ENCODE measurements at places on chromosomes 13 and 19.
A peak's percentile ranks its signal among the peaks of the same experiment; 100 is the strongest.

- no peak overlapping the region for H3K4me3 ChIP-seq
- H3K36me3 ChIP-seq: no peaks in the 10 kb centered on the region
- no peak for DNase-seq
- H3K27ac ChIP-seq: no peak overlapping the region
- H3K4me1 ChIP-seq: no peaks in the 10 kb centered on the region
- H3K27me3 ChIP-seq: no peaks in the 10 kb centered on the region
Measured at GRCh38 chr13:93029536-93029935, 197.1 kb upstream of the GPC6 start.

DNA sequence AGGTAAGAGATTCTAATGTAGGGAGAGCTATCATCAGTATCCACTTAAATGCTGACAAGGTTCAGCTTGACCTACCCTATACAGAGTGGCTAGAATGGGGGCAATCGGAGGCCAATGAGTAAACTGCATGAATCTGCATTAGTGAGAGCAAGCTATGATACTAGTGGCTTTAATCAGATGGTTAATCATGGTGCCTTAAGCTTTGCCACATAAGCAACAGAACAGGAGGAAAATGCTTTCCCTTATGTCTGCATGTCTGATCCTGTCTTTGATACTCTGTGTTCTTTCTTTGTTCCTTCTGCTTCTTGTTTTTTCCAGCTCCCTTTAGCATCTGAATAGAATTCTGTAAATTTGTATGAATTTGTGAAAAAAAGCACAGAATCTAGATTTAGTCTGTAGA lies 91.1 kb downstream of the WDFY2 start:
- no peak overlapping the region for H3K4me3 ChIP-seq
- H3K36me3 ChIP-seq: peaks cover 30% of the 10 kb centered on the region
- peaks cover 17% of the 10 kb centered on the region for H3K4me1 ChIP-seq
- H3K27me3 ChIP-seq: no peaks in the 10 kb centered on the region

DNA sequence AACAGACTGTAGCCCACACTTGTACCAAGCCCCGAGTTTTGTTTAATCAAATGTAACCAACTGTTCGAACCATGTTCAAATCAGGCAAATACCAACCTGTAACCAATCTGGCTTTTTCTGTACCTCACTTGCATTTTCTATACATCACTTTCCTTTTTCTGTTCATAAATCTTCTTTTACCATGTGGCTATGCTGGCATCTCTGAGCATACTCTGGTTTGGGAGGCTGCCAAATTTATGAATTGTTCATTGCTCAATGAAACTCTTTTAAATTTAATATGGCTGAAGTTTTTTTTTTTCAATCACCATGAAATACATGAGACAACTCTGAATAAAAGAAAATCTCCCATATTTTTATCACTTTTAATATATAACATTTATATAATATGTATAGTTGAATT lies 256.1 kb downstream of the SLITRK6 start:
- no peaks in the 10 kb centered on the region for H3K27me3 ChIP-seq
- no peak overlapping the region for H3K4me3 ChIP-seq
- H3K4me1 ChIP-seq: peaks cover 10% of the 10 kb centered on the region
- H3K36me3 ChIP-seq: no peaks in the 10 kb centered on the region

GRCh38 chr13:70117338-70117905 lies 9.2 kb upstream of the KLHL1 start:
- H3K27ac ChIP-seq: no peak overlapping the region
- no peak for DNase-seq
- no peak overlapping the region for H3K4me3 ChIP-seq
- no peaks in the 10 kb centered on the region for H3K4me1 ChIP-seq

- no peaks in the 10 kb centered on the region for H3K36me3 ChIP-seq
- H3K27me3 ChIP-seq: no peaks in the 10 kb centered on the region
- DNase-seq: peak; percentile 0
- peaks cover 9% of the 10 kb centered on the region for H3K4me1 ChIP-seq
Measured at GRCh38 chr13:44768775-44769581, 192.8 kb upstream of the TSC22D1 start.

DNA sequence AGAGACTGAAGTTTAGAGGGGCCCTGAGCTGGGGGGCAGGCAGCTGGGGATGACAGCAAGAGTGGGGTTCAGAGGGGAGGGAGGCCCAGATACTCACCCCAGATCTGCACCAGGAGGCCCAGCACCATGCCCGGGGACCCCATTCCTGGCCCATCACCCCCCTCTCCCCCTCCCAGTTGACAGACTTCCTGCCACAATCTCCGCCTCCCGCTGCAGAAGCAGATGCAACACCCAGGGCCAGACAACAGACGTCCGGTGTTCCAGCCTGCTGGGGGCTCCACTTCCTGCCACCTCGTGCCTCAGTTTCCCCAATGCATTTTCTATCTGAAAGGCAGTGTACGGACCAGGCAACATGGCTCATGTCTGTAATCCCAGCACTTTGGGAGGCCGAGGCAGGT lies at the start of gene TMIGD2:
TSS of gene TMIGD2 (minus strand) at position 147 of the 398 bp plus-strand sequence. CDS start at position 143, 4 bp downstream.
- peaks cover 11% of the 10 kb centered on the region for H3K4me1 ChIP-seq
- no peak for DNase-seq
- no peak within 1 kb of the TSS for H3K4me3 ChIP-seq
- peaks cover 29% of the 10 kb centered on the region for H3K27me3 ChIP-seq
- peaks cover 4% of the 10 kb centered on the region for H3K36me3 ChIP-seq
- H3K27ac ChIP-seq: no peak within 1 kb of the TSS

DNA sequence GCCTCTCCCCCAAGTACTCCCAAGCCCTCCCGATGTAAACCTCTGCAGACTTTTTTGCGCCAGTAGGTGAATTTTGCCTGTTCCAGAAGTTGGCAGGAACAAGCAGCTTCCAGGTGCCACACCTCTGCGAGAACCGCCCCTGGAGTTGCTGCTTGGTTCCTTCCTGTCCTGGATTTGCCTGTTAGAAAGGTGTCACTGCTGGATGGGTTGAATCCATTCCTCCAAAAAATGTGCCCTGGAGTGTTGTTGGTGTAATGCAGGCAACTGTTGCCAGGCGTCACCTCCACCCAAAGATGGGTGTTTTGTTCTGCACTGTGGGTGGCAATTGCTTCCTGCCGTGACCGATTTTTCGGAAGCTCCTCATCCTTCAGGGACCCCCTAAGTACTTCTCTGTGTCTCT lies 5.7 kb downstream of the PGPEP1 start:
- DNase-seq: no peak
- H3K27me3 ChIP-seq: no peaks in the 10 kb centered on the region
- no peak overlapping the region for H3K4me3 ChIP-seq

DNA sequence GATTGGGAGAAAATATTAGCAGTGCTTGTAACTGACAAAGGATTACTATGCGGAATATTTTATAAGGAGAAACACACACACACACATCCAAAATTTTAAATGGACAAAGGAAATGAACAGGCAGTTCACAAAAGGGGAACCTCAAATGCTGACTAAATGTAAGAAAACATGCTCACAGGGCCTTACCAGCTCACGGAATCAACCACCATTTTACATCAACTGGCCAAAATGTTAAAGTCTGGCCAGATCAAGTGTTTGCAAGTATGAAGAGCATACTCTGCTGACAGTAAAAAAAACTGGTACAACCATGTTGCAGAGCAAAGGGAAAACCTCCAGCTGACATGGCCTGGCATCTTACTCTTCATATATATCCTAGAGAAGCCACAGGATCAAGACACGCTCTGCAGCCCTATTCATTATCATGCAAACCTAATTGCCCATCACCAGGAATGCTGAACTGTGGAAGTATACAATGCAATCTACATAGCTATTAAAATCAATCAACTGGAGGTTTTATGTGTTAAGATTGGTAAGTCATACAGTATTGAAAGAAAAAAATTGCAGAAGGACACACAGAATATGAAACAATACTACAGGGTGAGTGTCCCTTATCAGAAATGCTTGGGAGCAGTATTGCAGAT lies 124.4 kb downstream of the RNF17 start:
- H3K4me3 ChIP-seq: no peak overlapping the region
- DNase-seq: no peak
- H3K4me1 ChIP-seq: no peaks in the 10 kb centered on the region
- no peaks in the 10 kb centered on the region for H3K27me3 ChIP-seq
- H3K36me3 ChIP-seq: peaks cover 64% of the 10 kb centered on the region

GRCh38 chr13:36774931-36775330 lies 44.1 kb upstream of the RFXAP start:
- peaks cover 29% of the 10 kb centered on the region for H3K27me3 ChIP-seq
- H3K27ac ChIP-seq: no peak overlapping the region
- no peak for DNase-seq

GRCh38 chr13:48510698-48511097 lies 22.2 kb downstream of the RCBTB2 start:
- peaks cover 20% of the 10 kb centered on the region for H3K4me1 ChIP-seq
- no peak overlapping the region for H3K27ac ChIP-seq
- H3K27me3 ChIP-seq: peaks cover 26% of the 10 kb centered on the region
- DNase-seq: no peak
- H3K4me3 ChIP-seq: no peak overlapping the region

- peak overlapping the region; percentile 89 for H3K27ac ChIP-seq
- H3K36me3 ChIP-seq: peaks cover 62% of the 10 kb centered on the region
- no peak for DNase-seq
- peaks cover 33% of the 10 kb centered on the region for H3K4me1 ChIP-seq
Measured at GRCh38 chr19:1080360-1081161, 13.6 kb downstream of the ARHGAP45 start.

- no peaks in the 10 kb centered on the region for H3K27me3 ChIP-seq
- no peak for DNase-seq
- H3K36me3 ChIP-seq: peaks cover 29% of the 10 kb centered on the region
Measured at GRCh38 chr13:48334534-48335127, 31.1 kb downstream of the RB1 start.

GRCh38 chr13:30163441-30163840 lies 143.9 kb downstream of the KATNAL1 start:
- DNase-seq: no peak
- peaks cover 3% of the 10 kb centered on the region for H3K27me3 ChIP-seq
- no peak overlapping the region for H3K4me3 ChIP-seq
- peaks cover 14% of the 10 kb centered on the region for H3K4me1 ChIP-seq
- H3K27ac ChIP-seq: no peak overlapping the region
- H3K36me3 ChIP-seq: no peaks in the 10 kb centered on the region

- H3K27ac ChIP-seq: no peak overlapping the region
- no peaks in the 10 kb centered on the region for H3K4me1 ChIP-seq
- H3K4me3 ChIP-seq: no peak overlapping the region
- H3K36me3 ChIP-seq: no peaks in the 10 kb centered on the region
- H3K27me3 ChIP-seq: no peaks in the 10 kb centered on the region
Measured at GRCh38 chr13:87919956-87920355, 248.8 kb downstream of the SLITRK5 start.

- DNase-seq: no peak
- peaks cover 55% of the 10 kb centered on the region for H3K4me1 ChIP-seq
- H3K4me3 ChIP-seq: peak overlapping the region; percentile 62
- H3K27ac ChIP-seq: peak overlapping the region; percentile 71
- H3K36me3 ChIP-seq: peaks cover 17% of the 10 kb centered on the region
- peaks cover 82% of the 10 kb centered on the region for H3K27me3 ChIP-seq
Measured at GRCh38 chr13:27921961-27922882, 2.4 kb downstream of the PDX1 start.

DNA sequence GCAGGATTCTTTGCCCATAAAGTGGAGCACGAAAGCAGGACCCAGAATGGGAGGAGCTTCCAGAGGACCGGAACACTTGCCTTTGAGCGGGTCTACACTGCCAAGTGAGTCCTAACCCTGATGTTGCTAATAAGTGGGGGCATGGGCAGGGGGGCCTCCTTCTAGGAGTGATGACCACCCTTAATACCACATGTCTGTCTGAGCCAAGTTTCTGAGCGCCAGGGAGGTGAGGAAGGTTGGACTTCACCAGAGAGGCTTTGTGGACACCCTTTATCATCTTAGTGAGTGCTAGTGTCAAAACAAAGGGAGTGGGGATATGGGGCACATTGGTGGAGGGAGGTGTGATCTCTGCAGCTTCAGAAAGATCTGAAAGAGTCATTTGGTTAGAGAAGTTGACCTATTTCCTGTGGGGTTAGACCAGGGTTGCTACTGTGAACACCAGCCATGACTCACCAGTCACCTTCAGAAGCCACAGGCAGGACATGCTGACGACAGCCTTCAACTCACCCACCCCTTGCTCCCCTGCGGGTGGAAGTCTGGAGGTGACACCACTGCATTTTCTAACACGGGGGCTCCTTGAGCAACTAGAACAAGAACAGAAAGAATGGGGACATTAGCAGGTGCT lies 8.8 kb downstream of the ALOX5AP start:
- peaks cover 2% of the 10 kb centered on the region for H3K36me3 ChIP-seq
- H3K27me3 ChIP-seq: no peaks in the 10 kb centered on the region
- DNase-seq: peak; percentile 89
- H3K4me3 ChIP-seq: peak overlapping the region; percentile 20
- peak overlapping the region; percentile 65 for H3K27ac ChIP-seq

- H3K4me1 ChIP-seq: no peaks in the 10 kb centered on the region
- no peaks in the 10 kb centered on the region for H3K27me3 ChIP-seq
- no peak overlapping the region for H3K4me3 ChIP-seq
- DNase-seq: no peak
- H3K36me3 ChIP-seq: no peaks in the 10 kb centered on the region
- no peak overlapping the region for H3K27ac ChIP-seq
Measured at GRCh38 chr13:107375701-107376340, 807.9 kb upstream of the ARGLU1 start.

GRCh38 chr13:18232994-18233782 lies 948.4 kb downstream of the TUBA3C start:
- no peak overlapping the region for H3K27ac ChIP-seq
- no peaks in the 10 kb centered on the region for H3K4me1 ChIP-seq
- H3K36me3 ChIP-seq: no peaks in the 10 kb centered on the region

DNA sequence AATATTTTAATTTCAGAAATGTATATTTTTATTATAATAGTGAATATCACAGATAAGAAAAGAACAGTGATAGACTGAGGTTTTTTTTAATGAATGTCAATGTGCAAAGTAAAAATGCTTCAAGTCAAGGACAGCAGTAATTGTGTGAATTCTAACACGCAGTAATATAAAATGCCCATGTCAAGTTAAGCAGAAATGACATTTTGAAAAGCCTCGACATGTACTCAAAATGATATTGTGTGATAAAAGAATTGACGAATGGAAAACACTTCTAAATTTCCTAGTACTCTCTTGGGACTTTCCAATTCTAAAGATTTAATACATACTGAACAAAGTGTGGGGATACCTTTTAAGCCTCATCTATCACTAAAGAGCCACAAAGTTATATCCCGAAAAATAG lies 172.6 kb downstream of the SLITRK6 start:
- DNase-seq: no peak
- H3K4me3 ChIP-seq: no peak overlapping the region
- no peak overlapping the region for H3K27ac ChIP-seq
- H3K36me3 ChIP-seq: no peaks in the 10 kb centered on the region
